ENCODE measurements at places on chromosomes 4 and X. TPM values are rescaled to one million over a fixed set of nuclear protein-coding genes. Genes with fewer than 3 reads are reported as not detected.

The ADGRA3 gene
- polyA plus RNA-seq: 1.6 TPM

The MAGEA4 gene
- polyA plus RNA-seq: not detected

DNA sequence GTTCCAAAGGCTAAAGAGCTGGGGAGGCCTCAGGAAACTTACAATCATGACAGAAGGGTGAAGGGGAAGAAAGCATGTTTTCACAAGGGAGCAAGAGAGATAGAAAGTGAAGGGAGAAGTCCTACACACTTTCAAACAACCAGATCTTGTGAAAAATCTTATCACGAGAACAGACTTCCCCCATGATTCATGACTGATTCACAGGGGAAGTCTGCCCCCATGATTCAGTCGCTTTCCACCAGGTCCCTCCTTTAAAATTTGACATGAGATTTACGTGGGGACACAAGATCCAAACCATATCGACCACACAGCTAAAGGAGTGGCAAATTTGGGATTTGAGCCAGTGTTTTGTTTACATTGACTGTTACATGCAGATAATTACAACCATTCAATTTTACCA is 971.1 kb upstream of the HS3ST1 start:
- no peak for DNase-seq

GRCh38 chr4:81389720-81390119 is 82.0 kb downstream of the RASGEF1B start:
- DNase-seq: no peak

DNA sequence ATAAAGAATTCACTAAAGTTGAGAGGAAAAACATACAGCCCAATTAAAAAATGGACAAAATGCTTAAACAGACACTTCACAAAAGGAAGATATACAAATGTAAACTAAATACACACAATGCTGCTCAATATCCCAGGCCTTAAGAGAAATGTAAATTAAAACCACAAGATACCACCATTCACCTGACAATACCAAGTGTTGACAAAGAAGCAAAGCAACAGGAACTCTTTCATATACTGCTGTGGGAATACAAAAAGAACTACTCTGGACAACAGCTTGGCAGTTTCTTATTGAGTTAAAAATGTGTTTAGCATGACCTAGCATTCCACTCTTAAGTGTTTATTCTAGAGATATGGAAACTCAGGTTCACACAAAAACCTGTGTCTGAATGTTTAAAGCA is 71.3 kb downstream of the ABCB7 start:
- DNase-seq: no peak
